NCI-H1417 (cell line): ENCODE measurements at places on chromosomes 5 and 9.

- DNase-seq, result no peak
Observed at GRCh38 chr5:54758038-54758437, 227.4 kb downstream of the ESM1 start.

GRCh38 chr5:120527251-120527650 lies 63.2 kb downstream of the PRR16 start:
- DNase-seq, result no peak

GRCh38 chr5:114909424-114909823 lies 260.3 kb downstream of the TRIM36 start:
- no peak for DNase-seq

GRCh38 chr9:35690294-35690613 lies 529 bp upstream of the TPM2 start:
- DNase-seq, result peak; percentile 34

DNA sequence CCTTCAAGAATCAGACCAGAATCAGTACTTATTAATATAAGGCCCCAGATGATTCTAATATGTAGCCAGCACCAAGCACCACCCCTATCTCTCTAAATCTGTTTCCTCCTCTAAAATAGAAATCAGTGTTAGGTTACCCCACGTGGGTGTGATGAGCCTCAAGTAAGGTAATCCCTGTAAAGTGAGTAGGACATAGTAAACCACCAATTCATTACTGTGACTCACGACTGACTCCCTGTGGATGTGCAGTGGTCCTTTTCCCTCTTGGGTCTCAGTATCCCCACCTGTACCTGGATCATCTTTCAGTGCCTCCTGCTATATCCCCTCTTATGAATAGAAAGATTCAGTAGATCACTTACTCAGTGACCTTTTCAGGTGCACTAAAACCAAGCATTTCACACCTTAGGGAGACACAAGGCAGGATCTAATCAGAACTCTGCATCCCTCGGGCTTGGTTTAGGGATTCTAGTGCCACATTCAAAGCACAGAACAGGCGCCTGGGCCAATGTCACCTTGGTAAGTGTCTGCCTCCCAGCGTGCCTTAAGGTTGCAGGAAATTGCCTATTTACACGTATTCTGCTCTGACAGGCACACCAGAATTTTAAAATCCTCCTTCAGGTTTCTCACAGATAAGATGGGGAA lies 12.2 kb upstream of the ALDH1B1 start:
- no peak for DNase-seq

DNA sequence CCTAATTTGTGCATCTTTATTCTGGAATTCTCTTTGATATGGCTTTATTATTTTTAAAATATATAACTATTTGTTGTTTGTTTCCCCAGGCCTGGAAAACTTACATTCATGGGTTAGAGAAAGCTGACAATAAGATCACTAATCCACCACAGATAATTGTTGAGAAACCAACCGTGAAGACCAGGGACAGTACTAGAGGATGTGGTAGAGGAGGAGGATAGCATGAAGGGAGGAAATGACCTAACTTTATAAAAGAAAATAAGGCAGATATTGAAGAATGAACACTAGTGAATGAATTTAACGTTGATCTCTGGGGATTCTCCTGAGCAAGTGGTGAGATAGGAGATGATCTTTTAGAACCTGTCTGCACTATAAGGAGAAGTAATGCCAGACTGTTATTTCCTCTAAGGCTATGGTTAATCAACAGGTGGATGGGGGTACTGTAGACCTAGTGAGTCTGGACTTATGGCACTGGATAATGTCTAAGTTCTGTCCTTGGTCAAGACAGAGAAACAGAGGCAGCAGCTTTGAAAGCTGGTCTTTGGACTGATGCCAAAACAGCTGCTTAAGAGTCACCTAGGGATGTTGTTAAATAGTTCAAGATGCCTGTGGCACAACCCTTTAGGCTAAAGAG lies 52.4 kb downstream of the NREP start:
- no peak for DNase-seq

DNA sequence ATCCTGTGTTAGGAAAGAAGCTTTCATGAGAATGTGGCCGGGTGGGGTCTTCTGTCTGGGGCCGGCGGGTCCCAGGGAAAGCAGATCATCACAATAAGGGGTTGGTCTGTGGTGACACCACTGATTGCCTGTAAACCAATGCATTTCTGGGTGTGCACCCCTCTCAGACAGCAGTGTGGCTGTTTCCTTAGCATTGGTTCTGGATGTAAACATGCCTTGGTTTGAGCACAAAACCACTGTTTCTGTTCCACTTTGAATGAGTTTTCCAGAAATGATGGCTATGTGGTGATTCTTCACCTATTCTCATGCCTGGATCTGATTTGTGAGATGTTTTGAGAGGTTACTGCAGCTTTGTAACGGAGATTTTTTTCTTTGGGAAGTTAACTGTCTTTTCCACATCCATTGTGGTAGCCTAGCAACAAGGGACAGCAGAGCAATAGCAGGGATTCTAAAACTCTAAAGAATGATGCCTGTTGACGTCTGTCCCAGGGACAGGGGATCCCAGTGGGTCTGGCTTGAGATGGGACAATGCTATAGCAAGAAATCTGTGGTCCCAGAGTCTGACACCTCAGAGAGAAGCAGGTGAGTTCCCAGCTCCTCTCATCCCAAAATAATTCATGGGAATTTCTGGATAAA lies at the start of gene CCDC192:
CCDC192 (plus strand) TSS at position 466 of the 636 bp plus-strand sequence; CDS start at position 521, 55 bp downstream.
- DNase-seq, result peak; percentile 1

- DNase-seq, result no peak
Observed at GRCh38 chr9:93620881-93621820, 44.8 kb downstream of the PHF2 start.

- no peak for DNase-seq
Observed at GRCh38 chr5:116848954-116849581, 274.4 kb upstream of the SEMA6A start.

DNA sequence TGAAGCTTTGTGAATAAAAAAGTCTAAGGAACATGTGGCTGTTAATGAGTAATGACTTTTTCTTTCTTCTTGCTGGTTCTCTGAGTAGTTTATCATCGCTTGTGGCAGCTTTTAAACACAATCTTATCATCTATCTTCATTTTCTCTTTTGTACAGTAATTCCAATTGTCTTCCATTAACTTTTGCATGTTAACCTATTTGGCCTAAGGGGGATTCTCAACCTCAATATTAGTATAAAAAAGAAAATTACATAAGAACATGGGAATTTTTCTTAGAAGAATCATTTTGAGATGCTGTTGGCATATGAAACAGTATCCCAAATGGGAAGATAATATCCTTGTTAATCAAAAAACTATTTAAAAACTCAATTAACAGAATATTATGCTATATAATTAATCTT lies 179.7 kb upstream of the GPR151 start:
- DNase-seq, result no peak

GRCh38 chr9:114281473-114282103 lies 41.3 kb upstream of the ORM1 start:
- no peak for DNase-seq

GRCh38 chr5:133907075-133907474 lies 61.4 kb downstream of the C5orf15 start:
- no peak for DNase-seq

GRCh38 chr5:77651343-77651742 lies 12.8 kb upstream of the OTP start:
- DNase-seq, result no peak

- DNase-seq, result peak; percentile 92
Observed at GRCh38 chr5:125612181-125612721, 811.0 kb upstream of the GRAMD2B start.

DNA sequence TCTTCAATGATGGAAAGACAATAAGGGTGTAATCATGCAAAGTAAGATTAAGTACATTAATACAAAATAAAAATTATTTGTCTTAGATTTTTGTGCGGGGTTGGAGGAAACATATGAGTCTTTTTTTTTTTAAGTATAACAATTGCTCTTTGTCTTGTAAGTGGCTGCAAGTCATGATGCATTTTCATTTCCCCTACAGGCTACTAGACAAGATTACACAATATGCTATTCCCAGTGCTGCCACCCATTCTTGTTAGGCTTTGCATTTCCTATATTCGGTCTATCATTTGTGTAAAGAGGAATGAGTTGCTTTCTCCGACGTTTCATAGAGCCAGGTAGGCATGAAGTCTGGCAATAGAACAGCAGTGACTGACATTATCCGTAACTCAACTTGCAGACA lies 294.2 kb upstream of the CYLC2 start:
- no peak for DNase-seq

GRCh38 chr5:32848681-32849080 lies 137.6 kb downstream of the NPR3 start:
- no peak for DNase-seq

- DNase-seq, result peak; percentile 33
Observed at GRCh38 chr5:54093081-54093492, 217.3 kb downstream of the ARL15 start.

- DNase-seq, result peak; percentile 0
Observed at GRCh38 chr9:32264170-32264864, 120.1 kb upstream of the ACO1 start.

- DNase-seq, result no peak
Observed at GRCh38 chr5:73484511-73484910, 13.7 kb upstream of the BTF3 start.

- DNase-seq, result no peak
Observed at GRCh38 chr5:149796836-149797235, 66.7 kb downstream of the PPARGC1B start.

DNA sequence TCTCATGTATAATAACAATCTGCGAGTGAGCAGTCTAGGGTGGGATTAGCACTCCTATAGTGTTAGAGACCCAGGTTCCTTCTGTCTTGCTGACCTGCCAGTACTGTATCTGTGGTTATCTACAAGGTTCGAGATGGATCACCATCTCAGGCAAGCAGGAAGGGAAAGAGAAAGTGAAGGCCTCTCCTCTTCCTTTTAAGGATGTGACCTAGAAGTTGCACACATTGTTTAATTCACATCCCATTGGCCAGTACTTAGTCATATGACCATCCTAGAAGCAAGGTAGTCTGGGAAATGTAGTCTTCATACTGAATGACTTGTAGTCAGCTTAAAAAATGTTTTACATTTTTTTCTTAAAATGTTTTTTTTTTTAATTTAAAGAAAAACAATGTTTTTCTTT lies 168.6 kb downstream of the CARTPT start:
- peak; percentile 62 for DNase-seq

DNA sequence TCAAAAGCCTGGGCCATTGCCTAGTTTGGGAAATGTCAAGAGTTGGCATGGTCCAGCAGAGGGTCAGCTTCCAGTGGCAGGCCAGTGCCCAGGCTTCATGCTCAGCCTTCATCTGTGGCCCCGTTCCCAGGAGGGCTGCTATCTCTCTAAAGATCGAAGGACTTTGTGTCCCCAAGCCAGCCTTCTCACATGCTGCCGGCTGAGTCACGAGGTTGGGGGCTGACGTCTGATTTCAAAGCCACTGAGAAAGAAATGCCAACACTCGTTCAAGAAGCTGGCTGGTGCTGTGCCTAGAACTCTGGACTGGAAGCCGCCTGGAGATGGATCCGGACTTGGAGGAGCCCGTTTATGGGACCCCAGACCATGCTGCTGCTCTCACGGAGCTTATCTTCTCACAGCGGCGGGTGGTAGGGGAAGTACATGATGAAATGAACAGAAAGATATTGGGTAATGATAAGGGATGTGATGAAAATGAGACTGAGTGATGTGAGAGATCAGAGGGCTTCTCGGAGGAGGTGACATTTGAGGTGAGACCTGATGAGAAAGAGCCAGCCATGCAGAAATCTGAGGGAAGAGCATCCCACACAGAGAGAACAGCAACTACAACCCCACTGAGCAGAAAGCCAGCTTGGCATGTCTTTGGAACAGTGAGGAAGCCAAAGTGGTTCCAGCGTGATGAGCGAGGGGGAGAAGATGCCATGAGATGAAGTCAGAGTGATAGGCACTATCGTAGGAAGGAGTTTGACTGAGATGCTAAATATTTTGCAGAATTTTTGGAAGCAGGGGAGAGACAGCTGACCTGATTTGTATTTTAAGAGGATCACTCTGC lies 54.9 kb upstream of the BOD1 start:
- DNase-seq, result no peak

- DNase-seq, result no peak
Observed at GRCh38 chr5:50798002-50798401, 131.6 kb downstream of the PARP8 start.

DNA sequence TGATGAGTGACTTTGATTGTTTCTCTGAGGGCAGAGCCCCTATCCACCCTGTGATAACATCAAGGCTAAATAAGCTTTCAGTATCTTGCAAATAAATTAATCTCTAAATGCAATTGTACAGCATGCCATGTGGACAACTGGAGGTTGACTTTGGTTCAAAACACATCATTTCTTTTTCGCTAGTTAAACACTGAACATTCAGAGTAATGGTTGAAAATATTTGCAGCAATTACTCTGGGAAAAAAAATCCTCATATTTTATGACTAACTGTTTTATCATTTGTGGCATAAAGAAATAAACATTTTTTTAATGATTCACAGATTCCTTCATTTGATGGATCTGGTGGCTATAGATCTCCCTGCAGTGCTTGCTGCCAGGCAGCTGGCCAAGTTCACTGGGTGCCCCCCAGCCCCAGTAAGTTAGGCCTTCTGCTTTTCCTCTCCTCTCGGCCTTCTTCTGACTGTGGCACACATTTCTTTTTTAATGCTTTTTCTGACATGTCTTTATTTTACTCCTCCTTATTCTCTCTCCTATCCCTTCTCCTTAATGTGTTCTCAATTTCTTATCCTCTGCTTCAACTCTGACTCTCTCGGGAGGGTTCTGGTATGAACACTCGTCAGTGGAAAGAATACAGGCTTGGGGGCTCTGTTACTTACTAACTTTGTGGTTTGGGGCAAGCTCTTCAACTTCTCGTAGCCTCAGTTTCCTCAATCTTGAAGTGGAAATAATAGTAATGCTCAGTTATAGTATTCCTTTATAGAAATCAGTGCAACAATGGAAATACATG lies 69.6 kb downstream of the ADAMTSL1 start:
- no peak for DNase-seq

DNA sequence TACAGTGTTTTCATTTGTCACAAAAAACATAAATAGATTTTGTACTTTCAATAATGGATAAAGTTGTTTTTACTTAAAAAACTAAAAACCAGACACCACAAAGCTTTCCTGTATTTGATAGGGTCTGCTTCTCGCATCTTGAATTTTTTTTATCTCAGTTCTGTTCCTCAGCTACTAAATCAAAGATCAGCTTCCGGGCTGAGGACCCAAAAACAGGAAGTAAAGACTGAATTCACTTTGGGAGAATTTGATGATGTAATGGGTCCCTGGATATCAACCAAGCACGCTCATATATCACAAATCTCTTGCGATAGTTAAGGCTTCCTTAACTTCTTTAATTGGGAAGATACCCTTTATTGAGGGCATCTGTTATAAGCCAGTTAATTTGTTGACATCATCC lies 24.1 kb downstream of the ITK start:
- no peak for DNase-seq

- no peak for DNase-seq
Observed at GRCh38 chr5:127417528-127417927, 99.9 kb upstream of the PRRC1 start.

- DNase-seq, result no peak
Observed at GRCh38 chr5:40381676-40382363, 297.9 kb upstream of the PTGER4 start.
